Amygdala (tissue), 56 donors: ENCODE measurements at places on chromosomes 5 and 9.

DNA sequence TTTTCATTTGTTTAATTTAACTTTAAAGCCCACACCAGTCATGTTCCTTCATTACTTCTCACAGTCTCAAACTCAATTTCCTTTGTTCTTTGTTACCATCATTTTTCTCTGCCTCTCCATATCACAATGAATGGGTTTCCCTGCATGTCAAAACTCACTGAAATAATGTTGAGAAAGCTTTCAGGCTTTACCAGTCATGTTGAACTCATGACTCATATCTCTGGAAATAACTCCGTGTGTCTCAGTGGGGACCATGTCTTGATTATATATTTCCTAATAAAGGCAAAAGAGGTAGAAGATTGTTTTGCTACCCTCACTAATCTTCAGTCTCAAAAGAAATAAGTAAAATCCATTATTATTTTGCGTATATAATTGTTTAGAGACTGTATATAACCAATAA is 231.2 kb downstream of the CHSY3 start:
- DNase-seq = no peak

GRCh38 chr5:32436553-32437242 is 7.8 kb downstream of the ZFR start:
- DNase-seq = no peak

DNA sequence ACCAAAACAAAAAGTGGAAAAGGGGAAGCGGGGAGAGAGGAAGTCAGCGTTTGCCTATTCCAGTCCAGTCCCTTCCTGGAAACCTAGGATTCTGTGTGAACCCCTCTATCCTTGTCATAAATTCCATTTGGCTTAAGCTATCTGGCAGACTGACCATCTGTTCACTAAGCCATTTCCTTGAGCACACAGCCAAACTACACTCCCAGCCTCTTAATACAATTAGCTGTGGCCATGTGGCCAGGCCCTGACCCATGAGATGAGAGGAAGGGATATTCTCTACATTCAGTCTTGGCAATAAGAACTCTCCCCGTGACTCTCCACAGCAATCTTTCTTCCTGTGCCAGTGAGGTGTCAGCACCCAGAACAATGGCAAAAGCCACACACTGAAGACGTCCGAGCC is 424.8 kb downstream of the TLE1 start:
- no peak for DNase-seq

GRCh38 chr5:97412959-97413358 is 229.9 kb upstream of the RIOK2 start:
- DNase-seq = no peak

DNA sequence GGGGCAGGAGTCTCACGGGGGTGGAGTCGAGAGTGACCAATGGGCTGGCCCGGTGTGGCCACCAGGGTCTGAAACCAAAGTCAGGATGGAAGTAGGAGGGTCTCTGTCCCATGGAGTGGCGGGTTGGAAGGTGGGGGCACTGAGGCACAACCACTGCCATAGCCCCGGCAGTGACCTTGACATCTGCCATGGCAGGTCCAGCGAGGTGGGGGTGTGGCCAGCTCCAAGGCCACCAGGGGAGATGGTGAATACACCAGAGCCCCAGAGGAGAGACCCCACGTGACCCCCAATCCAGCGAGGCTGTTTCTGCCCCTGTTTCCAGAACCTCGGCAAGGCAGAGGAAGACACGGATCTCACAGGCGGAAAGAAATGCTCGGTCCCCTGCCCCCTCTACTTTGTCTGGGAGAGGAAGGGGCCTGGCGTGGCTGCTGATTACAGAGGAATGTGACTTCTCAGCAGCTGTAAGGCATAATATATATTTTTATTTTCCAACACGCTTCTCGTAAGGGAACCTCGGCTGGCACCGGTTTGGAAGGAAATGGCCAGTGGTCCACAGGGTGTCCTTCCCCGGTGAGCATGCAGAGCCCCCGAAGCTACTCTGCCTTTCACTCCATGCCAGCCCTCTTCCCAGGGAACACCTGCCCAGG is 105.7 kb upstream of the SARDH start:
- DNase-seq = no peak

DNA sequence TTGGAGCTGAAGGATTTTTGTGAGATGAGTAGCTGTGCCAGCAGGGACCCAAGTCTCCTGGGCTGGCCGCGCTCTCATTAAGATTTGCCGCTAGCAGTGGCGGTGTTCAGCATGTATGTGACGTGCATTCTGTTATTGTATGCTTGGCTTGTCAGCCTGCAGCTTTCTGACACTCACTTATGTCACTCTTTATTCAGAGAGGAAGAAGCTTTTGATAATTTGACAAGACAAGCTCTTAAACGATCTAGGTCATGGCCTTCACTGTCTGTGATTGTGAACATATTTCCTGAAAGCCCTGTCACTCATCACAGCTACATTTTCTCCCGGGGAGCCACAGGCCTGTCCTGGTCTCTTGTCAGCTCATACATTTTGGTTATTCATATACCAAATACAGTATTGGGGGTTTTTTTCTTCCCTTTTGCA is 98.2 kb upstream of the GRHPR start:
- DNase-seq = no peak

GRCh38 chr9:133429641-133430161 is 7.5 kb downstream of the ADAMTS13 start:
- no peak for DNase-seq

DNA sequence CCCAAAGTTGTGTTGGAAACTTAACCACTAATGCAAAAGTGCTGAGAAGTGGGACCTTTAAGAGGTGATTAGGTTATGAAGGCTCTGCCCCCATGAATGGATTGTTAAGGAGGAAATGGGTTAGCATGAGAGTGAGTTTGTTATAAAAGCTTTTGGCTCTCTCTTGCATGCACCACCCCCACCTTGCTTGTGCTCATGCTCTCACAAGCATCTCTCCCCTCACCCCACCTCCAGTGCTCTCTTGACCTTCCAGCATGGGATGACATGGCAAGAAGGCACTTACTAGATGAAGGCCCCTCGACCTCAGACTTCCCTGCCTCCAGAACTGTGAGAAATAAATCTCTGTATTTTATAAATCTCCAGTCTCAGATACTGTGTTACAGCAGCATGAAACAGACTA is 52.8 kb downstream of the RICTOR start:
- DNase-seq = no peak

- no peak for DNase-seq
Measured at GRCh38 chr5:18985171-18985758, 1002.7 kb downstream of the CDH18 start.

DNA sequence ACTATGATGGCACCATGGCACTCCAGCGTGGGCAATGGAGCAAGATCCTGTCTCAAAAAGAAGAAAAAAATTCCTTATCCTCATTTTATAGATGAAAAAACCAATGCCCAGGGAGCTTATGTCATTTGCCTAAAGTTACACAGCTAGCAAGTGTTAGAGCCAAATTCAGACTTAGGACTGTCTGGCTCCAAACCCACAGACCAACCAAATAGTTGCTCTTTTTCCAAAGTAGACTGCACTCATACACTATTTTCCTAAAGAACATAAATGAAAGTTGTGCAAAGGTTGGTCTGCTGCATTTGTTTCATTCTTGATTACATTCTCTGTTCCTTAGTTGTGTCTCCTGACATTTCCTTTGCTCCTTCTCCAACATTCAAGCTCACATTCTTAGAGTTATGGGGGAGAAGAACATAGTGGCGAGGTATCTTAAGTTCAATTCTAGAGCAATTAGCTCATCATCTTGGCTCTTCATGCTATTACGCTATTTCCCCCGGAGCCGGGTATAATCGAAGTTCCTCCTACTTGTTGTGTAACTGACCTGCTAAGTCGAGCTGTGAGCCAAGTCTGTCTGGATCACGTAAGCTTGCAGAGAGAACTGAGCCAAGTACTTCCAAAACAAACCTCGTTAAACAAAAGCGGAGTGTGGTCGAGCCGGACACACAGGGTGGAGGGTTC is 138.3 kb downstream of the RFK start:
- DNase-seq = no peak

DNA sequence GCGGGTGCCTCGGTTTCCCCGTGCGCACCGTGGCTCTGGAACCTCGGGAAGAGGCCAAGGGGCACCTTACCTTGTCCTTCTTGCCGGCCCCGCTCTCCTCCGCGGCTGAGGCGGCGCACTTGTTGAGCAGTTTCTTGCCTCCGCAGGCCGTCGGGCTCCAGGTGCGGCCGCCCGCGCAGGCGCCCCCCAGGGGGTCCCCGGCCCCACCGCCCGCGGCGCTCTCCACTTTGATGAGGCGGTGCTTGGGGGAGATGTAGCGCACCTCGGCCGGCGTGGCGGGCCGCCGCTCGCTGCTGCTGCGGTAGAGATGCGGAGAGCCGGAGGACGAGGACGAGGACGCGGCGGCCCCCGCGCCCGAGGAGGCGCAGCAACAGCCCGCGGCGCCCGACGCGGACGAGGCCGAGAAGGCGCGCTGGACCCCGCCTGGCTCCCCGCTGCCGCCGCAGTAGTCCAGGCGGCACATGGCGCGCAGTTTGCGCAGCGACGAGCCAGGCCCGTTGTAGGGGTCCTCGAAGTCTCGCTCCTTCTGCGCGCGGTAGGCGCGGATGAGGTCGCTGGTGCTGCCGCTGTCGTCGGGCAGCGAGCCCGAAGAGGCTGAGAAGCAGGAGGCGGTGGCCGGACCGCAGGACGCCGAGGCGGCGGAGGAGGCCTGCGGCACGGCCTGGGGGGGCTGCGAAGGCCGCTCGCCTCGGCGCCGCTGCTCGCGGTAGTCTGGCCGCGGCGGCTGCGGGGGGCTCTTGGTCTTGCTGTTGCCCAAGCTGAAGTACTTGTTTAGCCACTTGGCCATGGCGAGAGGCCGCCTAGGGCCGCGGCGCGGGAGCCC is 957 bp downstream of the SHB start:
- no peak for DNase-seq

GRCh38 chr9:35816708-35817107 is 1.9 kb upstream of the HINT2 start:
- DNase-seq = no peak

GRCh38 chr9:130537346-130538050 is 41.9 kb upstream of the FUBP3 start:
- no peak for DNase-seq

- DNase-seq = no peak
Measured at GRCh38 chr9:107982745-107983144, 493.2 kb upstream of the KLF4 start.

GRCh38 chr9:126974594-126974993 is 60.0 kb downstream of the RALGPS1 start:
- DNase-seq = no peak

DNA sequence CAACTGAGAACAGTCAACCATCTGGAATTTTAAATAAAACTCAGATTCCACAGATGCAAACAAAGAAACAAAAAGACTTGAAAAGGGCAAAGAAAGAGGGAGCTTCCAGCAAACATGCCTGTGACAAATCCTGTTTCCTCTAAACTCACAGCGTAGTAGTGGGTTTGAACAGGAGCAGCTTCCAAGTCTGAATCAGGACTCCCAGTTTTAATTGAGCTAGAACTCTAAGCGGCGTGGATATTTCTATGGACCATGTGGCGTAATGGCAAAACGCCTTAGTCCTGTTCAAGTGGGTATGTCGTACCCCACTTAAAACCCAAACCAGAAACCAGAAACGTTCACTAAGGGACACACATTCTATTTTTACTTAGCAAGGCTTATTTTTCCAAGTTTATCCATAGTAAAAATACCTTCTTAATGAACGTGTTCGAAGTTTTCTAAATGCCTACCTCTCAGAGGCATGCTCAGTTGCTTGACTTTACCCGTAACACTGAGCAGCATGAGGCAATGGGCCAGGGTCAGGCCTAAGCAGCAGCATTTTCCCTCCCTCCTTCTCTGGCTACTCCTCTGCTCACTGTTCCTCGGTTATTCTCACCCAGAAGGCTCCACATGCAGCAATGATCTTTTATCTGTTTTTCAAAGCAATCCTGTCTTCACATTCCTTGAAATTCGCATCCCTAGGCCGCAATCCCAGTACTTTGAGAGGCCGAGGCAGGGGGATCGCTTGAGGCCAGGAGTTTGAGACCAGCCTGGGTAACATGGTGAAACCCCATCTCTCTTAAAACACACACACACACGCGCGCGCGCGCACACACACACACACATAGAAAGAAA is 77.9 kb downstream of the FNBP1 start:
- no peak for DNase-seq

DNA sequence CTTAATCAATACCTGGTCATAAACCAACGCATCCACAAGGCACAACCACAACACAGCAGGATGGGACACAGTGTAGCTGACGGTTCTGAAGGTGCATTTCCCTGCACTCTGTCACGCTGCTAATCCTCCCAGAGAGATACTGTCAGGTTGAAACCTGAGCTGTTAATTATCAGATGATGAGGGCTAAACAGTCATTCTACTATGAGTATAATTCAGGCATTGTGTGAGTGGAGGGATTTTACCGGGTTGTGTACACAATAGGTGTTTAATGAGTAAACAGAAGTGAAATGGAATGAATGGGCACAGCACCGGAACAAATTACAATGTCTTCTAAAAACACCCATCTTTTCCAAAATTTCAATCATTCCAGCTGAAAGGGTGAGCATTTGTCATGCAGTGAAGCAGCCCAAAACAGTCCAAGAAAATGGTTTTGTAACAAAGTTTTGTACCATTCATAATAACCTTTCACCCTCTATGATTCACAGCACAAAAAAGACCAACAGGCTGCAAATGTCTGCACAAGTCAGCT is 71.5 kb downstream of the ABCA1 start:
- DNase-seq = no peak

- no peak for DNase-seq
Measured at GRCh38 chr5:91026466-91026865, 356.7 kb downstream of the ARRDC3 start.

DNA sequence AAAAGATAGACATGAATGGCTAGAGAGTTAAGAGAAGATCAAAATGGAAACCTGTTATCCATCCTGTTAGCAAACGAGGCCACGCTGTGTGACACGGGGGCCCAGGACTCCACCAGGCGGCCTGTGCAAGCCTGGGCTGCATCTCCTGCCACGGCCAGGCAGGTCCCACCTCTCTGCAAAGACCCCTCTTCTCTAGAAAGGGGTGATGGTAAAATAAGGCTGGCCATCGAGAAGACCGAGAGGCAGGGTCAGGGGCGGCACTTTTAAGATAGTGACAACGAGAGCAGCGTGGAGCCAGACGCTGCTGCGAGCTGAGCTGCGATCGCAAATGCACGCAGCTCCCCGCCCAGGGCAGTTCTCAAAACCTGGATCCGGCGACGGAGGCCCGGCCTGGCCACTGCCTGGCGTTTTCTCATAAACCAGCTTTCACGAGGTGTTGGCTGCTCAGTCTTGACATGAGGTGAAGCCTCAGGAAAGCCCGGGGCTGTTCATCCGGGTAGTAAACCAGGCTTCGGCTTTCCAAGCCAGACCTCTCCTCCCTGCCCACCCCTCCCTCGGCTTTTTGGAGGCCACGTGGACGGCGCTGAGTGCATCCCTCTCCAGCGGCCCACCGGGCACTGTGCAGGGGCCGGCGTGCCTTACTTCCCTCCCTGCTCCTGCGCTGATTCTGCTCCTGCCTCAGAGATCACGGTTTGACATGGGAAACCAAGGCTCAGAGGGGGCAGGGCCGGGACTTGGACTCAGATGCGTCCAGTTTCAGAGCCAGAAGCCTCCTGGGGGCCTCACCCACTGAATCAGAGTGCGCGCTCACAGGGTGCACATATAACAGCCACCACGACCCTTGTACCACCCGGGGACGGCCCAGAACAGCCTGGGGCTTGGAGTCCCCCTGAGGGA is 151.6 kb upstream of the PHYKPL start:
- DNase-seq = no peak

- DNase-seq = peak; percentile 88
Measured at GRCh38 chr9:78031893-78032729, 500 bp upstream of the GNAQ start.
